ENCODE measurements at places on chromosomes 11 and 22.

DNA sequence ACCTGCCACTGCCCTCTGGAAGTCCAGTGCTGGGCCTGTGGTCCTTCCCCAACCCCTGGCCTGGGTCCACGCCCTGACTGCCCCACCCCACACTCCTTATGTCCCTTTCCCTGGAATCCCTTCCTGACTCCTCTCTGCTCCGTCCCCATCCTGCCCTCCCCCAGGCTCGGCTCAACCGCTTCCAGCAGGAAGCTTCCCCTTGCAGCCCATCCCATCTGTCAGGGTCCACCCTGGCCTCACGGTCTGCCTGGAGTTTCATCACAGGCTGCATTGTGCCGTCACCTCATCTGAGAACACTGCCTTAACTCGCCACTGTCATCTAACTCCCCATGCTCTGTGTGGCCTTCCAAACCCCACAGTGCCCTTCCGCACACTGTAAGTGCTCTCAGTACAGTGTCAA lies 64.3 kb downstream of the NAT10 start:
- no peak for DNase-seq
- peaks cover 6% of the 10 kb centered on the region for H3K27me3 ChIP-seq
- peaks cover 18% of the 10 kb centered on the region for H3K4me1 ChIP-seq
- H3K36me3 ChIP-seq, result no peaks in the 10 kb centered on the region

DNA sequence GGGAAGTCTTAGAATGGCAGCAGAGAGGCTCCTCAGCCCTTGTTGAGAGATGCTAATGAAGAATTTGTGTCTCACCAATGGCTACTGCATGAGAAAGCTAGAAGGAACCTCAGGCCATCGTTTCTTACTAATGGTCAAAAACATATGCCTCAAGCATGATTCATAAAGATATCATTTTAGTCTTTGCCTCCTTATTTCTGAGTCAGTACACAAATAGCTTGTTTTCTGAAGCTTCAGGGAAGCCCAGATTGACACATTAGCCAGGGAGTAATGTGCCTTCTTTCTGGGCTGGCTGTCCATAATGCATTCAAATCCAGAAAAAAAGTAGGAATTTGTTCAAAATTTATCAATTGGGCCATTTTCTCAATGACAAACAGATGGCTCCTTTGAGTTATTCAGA lies 169.4 kb upstream of the ZBED5 start:
- H3K4me1 ChIP-seq, result peaks cover 8% of the 10 kb centered on the region
- H3K27me3 ChIP-seq, result no peaks in the 10 kb centered on the region

DNA sequence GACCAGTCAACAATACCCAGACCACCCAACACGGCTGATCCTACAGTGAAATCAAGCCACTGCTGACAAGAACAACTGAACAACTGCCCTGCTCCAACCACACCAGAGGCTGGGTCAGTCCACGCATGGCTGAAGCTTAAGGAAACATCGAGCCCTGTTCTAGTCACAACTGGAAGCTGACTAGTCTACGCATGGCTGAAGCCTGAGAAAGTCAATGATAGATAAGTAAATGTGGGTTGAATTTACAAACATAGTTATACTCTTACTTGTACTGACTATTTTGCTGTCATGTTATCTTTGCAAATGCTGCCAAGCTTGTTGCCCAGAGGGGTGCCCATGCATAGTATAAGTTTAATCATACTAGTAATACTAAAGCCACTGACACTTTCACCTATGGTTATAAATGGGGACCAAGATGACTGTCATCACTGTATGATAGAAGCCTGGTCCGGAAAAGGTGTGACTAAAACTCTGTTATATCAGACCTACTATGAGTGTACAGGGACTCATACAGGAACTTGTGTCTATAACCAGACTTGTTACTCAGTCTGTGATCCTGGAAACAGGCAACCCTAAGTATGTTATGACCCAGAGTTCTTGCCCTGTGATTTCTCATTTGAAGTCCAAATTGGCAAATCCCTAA lies 43.4 kb upstream of the GLYAT start:
- no peaks in the 10 kb centered on the region for H3K36me3 ChIP-seq
- H3K27me3 ChIP-seq, result no peaks in the 10 kb centered on the region
- no peak overlapping the region for H3K4me3 ChIP-seq
- no peak for DNase-seq
- no peak overlapping the region for H3K27ac ChIP-seq

DNA sequence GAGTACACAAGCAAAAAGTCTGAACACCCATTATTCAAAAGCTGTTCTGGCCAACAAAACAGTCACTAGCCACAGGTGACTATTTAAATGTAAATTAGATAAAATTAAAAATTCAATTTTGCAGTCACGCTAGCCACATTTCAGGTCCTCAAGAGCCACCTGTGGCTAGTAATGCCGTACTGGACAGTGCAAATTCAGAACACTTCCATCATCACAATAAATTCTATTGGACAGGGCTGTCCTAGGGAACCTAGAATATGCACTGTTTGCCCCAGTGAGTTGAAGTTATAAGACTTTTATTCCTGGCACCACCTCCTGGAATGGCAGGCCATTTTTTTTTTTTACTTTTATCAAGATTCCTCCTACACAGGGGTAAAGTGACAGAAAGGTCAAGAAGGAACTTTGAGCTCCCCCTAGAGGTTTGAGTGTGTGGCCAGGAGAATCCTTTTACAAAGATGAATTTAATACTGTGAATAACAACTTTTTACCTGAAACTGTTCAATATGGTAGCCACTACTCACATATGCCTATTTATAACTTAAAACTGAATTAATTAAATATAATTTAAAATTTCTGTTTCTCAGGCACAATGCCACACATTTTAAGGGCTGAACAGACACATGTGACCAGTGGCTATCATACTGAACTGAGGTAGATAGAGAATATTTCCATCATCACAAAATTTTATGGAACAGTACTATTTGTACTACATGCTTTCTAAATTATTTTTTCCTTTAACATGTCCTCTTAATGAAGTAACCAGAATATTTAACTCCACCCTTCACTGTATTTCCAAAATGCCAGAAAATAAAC lies 6.5 kb downstream of the MSANTD2 start:
- H3K27me3 ChIP-seq, result no peaks in the 10 kb centered on the region
- DNase-seq, result no peak
- no peak overlapping the region for H3K4me3 ChIP-seq
- H3K36me3 ChIP-seq, result no peaks in the 10 kb centered on the region
- no peak overlapping the region for H3K27ac ChIP-seq

DNA sequence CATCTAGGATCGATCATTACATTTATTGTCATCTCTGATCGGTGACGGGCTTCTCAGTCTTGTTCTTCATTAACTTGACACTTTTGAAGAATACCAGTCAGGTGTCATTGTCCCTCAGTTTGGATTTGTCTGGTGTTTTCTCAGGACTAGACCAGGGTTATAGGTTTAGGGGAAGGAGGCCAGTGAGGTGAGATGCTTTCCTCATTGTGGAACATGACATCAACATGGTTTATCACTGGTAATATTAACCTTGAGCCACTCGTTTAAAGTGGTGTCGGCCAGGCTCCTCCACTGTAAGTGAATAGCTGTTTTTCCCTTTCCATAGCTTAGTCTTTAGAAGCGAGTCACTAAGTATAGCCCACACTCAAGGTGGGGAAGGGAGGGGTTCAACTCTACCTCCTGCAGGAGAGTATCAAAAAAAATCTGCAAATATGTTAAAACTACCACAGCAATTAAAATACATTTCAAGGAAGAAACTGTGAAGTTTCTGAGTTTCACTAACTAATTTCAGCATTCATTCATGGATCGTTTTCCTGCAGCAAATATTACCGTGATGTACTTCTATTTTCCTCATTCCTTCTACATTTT lies 42.0 kb downstream of the KCNQ1OT1 start:
- no peak overlapping the region for H3K27ac ChIP-seq
- no peak overlapping the region for H3K4me3 ChIP-seq
- no peak for DNase-seq
- peaks cover 71% of the 10 kb centered on the region for H3K36me3 ChIP-seq

DNA sequence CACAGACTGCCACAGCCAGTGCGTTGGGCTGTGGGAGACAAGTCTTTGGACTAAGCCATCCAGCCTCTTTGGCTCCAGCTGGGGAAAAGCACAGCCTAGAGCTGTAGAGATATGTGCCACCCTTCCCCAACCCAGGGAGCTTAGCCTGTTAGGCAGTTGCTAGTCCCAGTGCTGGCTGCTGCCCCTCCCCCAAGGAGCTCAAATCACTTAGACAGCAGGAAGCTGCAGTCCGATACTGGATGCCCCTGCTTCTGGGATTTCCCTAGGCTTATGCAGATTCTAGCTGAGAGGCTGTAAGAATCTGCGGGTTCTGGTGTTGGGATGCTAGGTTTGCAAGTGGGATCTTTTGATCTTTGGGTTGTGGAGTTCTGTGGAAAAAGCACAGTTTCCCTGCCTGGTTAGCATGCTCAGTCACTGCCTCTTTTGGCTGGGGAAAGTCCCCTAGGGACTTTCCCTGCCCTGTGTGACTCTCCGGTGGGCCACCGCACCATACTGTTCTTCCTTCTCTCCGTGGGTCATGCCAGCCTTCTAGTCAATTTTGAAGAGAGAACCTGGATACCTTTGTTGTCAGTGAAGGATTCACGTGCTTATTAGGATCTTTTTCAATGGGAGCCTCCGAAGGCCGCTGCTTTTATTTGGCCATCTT lies 792.0 kb downstream of the KCNA4 start:
- H3K36me3 ChIP-seq, result no peaks in the 10 kb centered on the region
- H3K4me1 ChIP-seq, result no peaks in the 10 kb centered on the region
- H3K4me3 ChIP-seq, result no peak overlapping the region
- peaks cover 7% of the 10 kb centered on the region for H3K27me3 ChIP-seq
- DNase-seq, result no peak

DNA sequence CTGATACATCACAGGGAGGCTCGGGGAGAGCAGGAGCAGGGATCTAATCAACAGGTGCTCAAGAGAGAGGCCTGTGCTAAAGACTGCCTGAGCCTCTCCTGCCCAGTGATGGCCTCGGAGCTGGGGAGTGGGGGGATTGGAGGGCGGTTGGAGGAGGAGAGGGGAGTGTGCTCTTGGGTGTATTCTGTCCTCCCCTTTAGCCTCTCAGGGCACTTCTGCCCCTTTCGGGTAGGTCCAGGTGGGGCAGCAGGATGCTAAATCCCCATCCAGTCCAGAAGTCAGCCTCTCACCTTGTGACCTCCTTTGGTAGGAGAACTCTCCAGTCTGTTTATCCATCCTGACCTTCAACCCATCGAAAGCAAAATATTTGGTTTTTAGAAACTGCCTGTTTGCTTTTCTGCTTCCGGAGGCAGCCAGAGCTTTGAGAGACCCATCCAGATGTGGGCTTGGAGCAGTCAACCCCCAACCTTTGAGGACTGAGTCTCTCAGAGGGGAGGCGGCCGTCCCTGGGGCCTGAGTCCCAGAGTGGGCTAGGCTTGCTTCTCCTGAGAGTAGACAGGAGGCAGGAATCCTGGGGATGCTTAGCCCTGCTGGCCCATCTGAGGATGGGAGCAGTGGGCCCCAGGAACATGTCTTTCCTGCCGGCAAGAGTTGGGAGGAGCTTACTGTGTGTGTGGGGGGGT lies 105.2 kb upstream of the SYT13 start:
- peaks cover 33% of the 10 kb centered on the region for H3K27me3 ChIP-seq
- peaks cover 8% of the 10 kb centered on the region for H3K4me1 ChIP-seq
- no peak for DNase-seq
- no peak overlapping the region for H3K4me3 ChIP-seq

DNA sequence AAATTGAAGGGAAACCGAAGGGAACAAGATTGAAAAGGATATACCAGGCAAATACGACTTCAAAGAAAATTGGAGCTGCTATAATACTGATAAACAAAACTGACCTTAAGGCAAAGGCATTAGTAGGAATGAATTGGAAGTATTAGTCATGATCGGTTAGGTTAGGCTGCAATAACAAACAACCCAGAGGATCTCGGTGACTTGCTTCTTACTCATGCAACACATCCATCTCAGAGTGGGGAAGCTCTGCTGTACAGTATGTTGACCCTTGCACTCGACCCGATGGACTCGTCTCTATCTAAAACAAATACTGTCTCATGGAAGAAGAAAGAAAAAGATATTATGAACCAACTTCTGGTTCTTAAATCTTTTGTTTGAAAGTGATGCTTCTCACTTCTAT lies 42.3 kb downstream of the SPATA19 start:
- H3K4me3 ChIP-seq, result no peak overlapping the region
- H3K36me3 ChIP-seq, result no peaks in the 10 kb centered on the region
- no peaks in the 10 kb centered on the region for H3K4me1 ChIP-seq

- no peak overlapping the region for H3K4me3 ChIP-seq
- H3K27ac ChIP-seq, result no peak overlapping the region
- peaks cover 3% of the 10 kb centered on the region for H3K27me3 ChIP-seq
Observed at GRCh38 chr11:35826006-35826405, 117.9 kb upstream of the LDLRAD3 start.

GRCh38 chr11:6817694-6818093 lies 18.2 kb upstream of the OR6A2 start:
- H3K36me3 ChIP-seq, result no peaks in the 10 kb centered on the region
- peaks cover 2% of the 10 kb centered on the region for H3K27me3 ChIP-seq
- no peak overlapping the region for H3K27ac ChIP-seq

GRCh38 chr11:105432241-105432995 lies 177.5 kb upstream of the GRIA4 start:
- no peaks in the 10 kb centered on the region for H3K27me3 ChIP-seq
- peak overlapping the region; percentile 77 for H3K27ac ChIP-seq
- H3K4me3 ChIP-seq, result no peak overlapping the region
- DNase-seq, result no peak
- H3K36me3 ChIP-seq, result no peaks in the 10 kb centered on the region

DNA sequence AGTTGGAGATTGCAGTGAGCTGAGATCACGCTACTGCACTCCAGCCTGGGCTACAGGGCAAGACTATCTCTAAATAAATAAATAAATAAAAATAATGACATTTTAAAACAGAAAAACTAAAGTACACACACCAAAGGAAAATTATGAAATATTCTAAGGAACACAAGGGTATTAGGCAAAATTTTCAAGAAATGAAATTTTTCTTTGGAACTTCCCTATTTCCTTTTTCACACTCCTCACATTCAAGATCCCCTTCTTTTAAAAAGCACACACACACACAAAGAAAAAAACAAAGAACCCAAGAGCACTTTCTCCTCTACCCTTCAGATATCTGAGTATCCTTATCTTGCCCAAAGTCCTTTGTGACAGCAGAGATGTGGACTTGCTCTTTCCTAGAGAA lies 92.8 kb downstream of the CCDC73 start:
- no peaks in the 10 kb centered on the region for H3K27me3 ChIP-seq
- DNase-seq, result no peak
- no peak overlapping the region for H3K27ac ChIP-seq
- no peak overlapping the region for H3K4me3 ChIP-seq
- peaks cover 5% of the 10 kb centered on the region for H3K36me3 ChIP-seq

DNA sequence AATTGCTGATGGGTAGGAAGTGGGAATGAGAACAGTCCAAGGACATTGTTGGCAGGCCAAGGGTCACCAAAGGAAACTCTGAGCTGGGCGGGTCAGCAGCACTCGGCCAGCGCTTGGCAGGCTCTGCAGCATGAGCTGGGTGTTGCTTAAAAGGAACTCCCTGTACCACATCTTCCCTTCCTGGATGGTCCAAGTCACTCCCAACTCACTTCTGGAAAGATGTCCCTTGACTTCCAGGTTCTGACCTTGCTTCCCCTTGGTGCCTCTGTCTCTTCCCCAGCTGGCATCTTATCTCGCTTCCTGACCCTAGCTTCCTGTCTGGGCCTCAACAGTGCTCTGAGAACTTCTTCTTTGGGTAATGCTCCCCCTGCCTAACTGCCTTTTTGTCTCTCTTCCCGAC lies 24.8 kb upstream of the SWAP70 start:
- DNase-seq, result no peak
- H3K4me3 ChIP-seq, result no peak overlapping the region
- H3K27ac ChIP-seq, result no peak overlapping the region
- H3K36me3 ChIP-seq, result no peaks in the 10 kb centered on the region
- no peaks in the 10 kb centered on the region for H3K27me3 ChIP-seq
